ENCODE measurements at places on chromosomes 2 and 18. TPM values are rescaled to one million over a fixed set of nuclear protein-coding genes. Genes with fewer than 3 reads are reported as not detected.

COL4A3 gene
- under 0.01 TPM for total RNA-seq

IL1RL1 gene
- 0.32 TPM for total RNA-seq

STON1 gene
- 25.0 TPM for total RNA-seq

B4GALT6 gene
- total RNA-seq = 2.9 TPM

CRACDL gene
- not detected for total RNA-seq

CCL20 gene
- 0.43 TPM for total RNA-seq

CHRND gene
- total RNA-seq = not detected

SPHKAP gene
- total RNA-seq = under 0.01 TPM

TBR1 gene
- total RNA-seq = under 0.01 TPM

ARMC9 gene
- total RNA-seq = 189 TPM

GPR148 gene
- total RNA-seq = not detected

IL1F10 gene
- total RNA-seq = not detected

ST3GAL5 gene
- total RNA-seq = 27.6 TPM

DSG2 gene
- total RNA-seq = 2.6 TPM

LYPD1 gene
- 34.5 TPM for total RNA-seq

KDM3A gene
- total RNA-seq = 15.1 TPM

MDH1 gene
- 164 TPM for total RNA-seq

UGT1A4 gene
- not detected for total RNA-seq

PSD4 gene
- total RNA-seq = 4.7 TPM

TTC31 gene
- total RNA-seq = 8.6 TPM

ARHGEF4 gene
- 0.86 TPM for total RNA-seq

TUBA4B gene
- total RNA-seq = not detected

EDAR gene
- total RNA-seq = not detected

NYAP2 gene
- not detected for total RNA-seq

PKDCC gene
- 8.2 TPM for total RNA-seq

SCN3A gene
- total RNA-seq = under 0.01 TPM

PAX8 gene
- 1.3 TPM for total RNA-seq

RAPH1 gene
- 19.4 TPM for total RNA-seq

ARHGAP15 gene
- total RNA-seq = 0.43 TPM

SP100 gene
- 92.1 TPM for total RNA-seq

NLRC4 gene
- not detected for total RNA-seq

PCARE gene
- total RNA-seq = not detected

RIT2 gene
- total RNA-seq = not detected

CD302 gene
- 13.4 TPM for total RNA-seq

HDHD2 gene
- 16.1 TPM for total RNA-seq

TNFAIP6 gene
- total RNA-seq = 13.2 TPM

TMEM163 gene
- total RNA-seq = not detected

SSB gene
- 91.5 TPM for total RNA-seq

WDR43 gene
- 61.5 TPM for total RNA-seq

LONRF2 gene
- total RNA-seq = 1.3 TPM

DTNA gene
- 6.8 TPM for total RNA-seq

C2orf80 gene
- not detected for total RNA-seq

DNAJC5G gene
- total RNA-seq = not detected

SLC4A3 gene
- total RNA-seq = 5.6 TPM

KLF7 gene
- total RNA-seq = 28.1 TPM

CD8B2 gene
- not detected for total RNA-seq

CPSF3 gene
- total RNA-seq = 41.9 TPM

EPG5 gene
- 45.1 TPM for total RNA-seq

FAM110C gene
- not detected for total RNA-seq

EEF1B2 gene
- total RNA-seq = 477 TPM

TANC1 gene
- total RNA-seq = 49.9 TPM

DPP10 gene
- 0.32 TPM for total RNA-seq

ASXL3 gene
- total RNA-seq = under 0.01 TPM

C2orf78 gene
- total RNA-seq = not detected

ABCG8 gene
- not detected for total RNA-seq
